ENCODE measurements at places on chromosomes 1 and 21. TPM values are rescaled to one million over a fixed set of nuclear protein-coding genes. Genes with fewer than 3 reads are reported as not detected.

DNA sequence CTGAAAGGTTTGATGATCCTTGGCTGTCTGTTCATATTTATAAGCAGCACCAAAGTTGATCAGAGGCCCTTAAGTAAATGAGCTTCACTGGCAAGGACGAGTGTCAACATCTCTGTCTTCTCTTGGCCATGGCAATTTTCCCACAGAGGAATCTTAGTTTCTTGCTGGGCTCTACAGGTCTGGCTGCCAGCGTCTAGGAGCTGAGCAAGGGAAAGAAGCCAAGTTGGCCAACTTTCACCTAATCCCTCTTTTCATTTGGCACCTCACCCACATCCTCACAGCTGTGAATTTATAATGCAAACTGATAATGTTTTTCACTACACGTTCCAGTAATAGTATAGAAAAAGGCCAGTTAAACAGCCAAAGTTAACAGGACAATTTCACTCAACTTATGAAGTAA lies 99.0 kb upstream of the LBR start:
- DNase-seq, result no peak

KRTAP21-2 gene
- not detected for total RNA-seq

DNA sequence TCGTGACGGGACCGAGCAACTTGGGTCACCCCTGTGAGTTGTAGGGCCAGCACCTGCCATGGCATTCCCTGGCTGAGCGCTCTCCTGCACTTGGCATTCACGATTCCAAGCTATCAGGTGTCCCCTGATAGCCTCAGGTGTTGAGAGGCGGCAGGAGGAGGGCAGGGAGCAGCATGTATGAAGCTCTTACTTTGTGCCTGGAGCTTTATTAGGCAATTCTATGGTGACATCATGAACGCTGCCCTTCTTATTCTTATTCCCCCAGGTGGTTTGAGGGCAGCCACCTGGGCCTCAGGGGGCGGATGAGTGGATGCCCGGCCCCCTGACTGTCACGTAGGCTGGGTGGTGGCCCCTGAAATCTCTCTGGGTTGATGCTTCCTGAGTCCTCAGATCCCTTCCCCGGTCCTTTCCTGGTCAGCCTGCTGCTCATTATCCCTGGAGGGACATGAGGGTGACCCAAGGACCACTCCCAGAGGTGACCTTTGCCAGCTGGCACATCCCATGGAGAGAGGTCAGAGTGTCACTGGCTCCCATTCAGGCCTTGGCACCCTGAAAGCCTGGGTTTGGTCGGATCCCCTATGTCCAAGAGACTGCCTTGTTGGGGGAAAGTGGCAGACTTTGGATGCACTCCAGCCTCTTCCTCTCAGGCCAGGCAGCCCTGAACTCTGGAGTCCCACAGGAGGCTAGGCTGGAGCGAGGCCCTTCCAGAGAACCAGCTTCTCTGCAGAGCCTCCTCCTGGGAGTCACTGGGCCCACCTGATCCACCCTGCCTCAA lies 51.9 kb downstream of the SPSB1 start:
- DNase-seq, result no peak

GRCh38 chr1:54834007-54834541 lies 33.0 kb upstream of the TTC22 start:
- no peak for DNase-seq

GRCh38 chr1:12184008-12184681 lies 17.4 kb downstream of the TNFRSF1B start:
- DNase-seq, result no peak

DNA sequence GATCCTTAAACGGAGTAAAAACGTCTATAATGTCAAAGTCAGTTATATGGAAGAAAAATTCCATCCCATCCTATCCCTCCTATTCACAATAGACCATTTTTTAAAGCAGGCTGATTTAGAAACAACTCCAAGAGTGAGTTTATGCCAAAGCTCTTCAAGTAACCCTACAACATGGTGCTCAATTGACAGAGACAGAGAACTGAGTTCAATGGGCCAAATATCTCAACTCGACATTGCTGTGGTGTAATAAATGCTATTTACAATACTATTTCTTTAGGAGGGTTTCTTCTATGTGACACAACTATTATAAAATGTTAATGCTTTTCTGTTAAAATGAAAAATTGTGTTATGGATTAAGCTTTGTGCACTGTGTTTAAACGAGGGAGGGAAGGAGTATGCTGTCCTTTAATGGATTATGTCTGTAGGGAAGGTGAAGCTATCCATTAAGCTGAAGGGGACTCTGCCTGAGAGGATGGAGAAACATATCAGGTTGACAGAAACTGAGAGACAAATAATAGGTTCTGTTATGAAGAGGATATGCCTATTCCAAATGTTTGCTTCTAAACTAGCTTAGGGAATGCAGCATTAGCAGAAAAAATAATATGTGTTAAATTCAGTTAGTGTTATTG lies 362.5 kb upstream of the CHRM3 start:
- DNase-seq, result no peak
